ENCODE measurements at places on chromosomes 7 and 10. TPM values are rescaled to one million over a fixed set of nuclear protein-coding genes. Genes with fewer than 3 reads are reported as not detected.

DNA sequence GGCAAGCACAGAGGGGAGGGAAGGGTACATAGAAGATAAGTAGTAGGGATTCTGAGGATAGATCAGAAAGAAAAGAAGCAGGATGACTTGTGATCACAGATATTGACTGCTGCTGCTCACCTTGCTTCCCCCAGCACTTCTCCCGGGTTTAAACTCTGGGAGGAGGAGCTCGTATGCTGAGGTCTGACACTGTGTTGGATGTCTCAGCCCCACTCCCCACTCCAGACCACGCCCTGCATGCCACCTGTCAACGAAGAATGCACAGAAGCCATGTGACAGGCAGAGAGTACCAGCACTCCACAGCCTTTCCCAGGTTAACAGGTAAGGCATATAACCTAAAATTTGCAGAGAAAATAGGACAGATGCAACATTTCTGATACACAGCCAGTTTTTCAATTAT, 388.9 kb downstream of the TNS3 start:
- H3K36me3 ChIP-seq: no peaks in the 10 kb centered on the region
- H3K4me3 ChIP-seq: no peak overlapping the region
- H3K27me3 ChIP-seq: no peaks in the 10 kb centered on the region
- H3K4me1 ChIP-seq: no peaks in the 10 kb centered on the region
- H3K27ac ChIP-seq: no peak overlapping the region

DNA sequence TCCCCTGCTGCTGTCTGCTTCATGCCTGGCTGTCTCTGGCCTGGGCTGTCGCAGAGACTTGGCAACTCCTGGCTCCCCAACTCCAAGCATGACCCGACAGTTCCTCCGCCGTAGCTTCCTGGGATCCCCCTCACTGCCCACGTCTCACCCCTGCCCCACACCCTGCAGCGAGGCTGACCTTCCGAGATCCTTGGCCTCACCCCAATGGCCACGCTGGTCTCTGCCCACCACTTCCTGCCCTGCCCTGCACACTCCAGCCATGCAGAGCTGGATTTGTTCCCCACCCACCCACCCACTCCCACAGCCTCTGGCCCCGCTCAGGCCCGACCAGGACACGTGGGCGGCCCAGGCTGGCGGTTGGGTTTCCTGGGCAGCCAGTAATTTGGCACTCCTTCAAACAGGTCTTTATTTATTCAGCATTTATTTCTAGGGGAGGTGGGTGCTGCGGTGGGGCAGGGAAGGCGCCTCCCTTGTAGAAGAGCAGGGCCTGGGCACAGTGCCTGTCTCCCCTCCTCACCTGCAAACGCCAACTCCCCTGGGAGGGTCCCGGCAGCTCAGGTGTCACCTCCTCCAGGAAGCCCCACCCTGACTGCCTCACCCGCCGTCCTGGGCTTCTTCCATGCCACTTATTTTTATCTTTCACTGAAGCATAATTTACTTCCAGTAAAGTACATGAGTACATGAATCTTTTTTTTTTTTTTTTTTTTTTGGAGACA, 25.5 kb downstream of the GTF2IRD1 start:
- H3K36me3 ChIP-seq: no peaks in the 10 kb centered on the region
- no peak for DNase-seq
- H3K27me3 ChIP-seq: peaks cover 8% of the 10 kb centered on the region
- no peak overlapping the region for H3K4me3 ChIP-seq

- DNase-seq: no peak
- H3K36me3 ChIP-seq: no peaks in the 10 kb centered on the region
- no peak overlapping the region for H3K4me3 ChIP-seq
- H3K27ac ChIP-seq: no peak overlapping the region
Observed at GRCh38 chr7:75604408-75604807, 112.3 kb downstream of the SPDYE5 start.

DNA sequence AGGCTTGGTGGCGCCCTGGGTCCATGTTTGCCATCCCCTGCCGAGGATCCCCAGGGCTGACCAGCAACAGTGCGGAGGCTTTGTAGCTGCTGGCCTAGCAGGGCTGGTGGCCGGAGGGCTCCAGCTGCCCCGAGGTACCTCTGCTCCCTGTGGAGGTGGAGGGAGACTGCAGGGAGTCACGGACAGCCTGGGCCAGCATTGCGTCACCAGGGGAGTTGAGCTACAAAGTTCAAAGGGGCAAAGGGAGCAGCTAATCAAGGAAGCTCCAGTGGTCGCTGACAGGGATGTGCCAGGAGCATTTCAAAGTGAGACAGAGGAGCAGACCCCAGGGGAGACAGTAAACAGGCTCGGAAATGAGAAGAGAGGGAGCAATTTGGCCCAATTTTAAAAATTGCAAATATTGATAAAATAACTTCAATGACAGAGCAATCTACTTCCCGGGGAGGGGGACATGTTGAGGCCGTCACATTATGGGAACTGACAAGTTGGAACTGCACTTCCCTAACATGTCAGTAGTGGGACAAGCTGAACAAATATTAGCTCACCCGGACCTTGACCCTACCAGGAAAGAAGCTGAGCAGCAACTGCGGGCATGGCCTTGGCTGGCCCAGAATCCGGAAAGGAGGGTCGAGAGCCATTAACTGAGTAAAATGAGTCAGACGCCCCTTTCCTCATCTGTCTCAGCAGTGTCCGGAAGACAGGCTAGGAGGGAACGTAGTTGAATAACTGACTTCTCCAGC, 39.4 kb downstream of the BTBD16 start:
- no peak for DNase-seq
- peaks cover 3% of the 10 kb centered on the region for H3K36me3 ChIP-seq
- H3K4me1 ChIP-seq: peaks cover 5% of the 10 kb centered on the region
- no peak overlapping the region for H3K4me3 ChIP-seq
- peaks cover 40% of the 10 kb centered on the region for H3K27me3 ChIP-seq

- H3K4me3 ChIP-seq: no peak overlapping the region
- no peak for DNase-seq
- no peaks in the 10 kb centered on the region for H3K36me3 ChIP-seq
Observed at GRCh38 chr10:70931168-70931815, 42.9 kb upstream of the PCBD1 start.

NEUROG3 gene
- not detected for total RNA-seq

All from T-helper 17 cell (primary cell).